ENCODE measurements at places on chromosomes 5 and 9.
A peak's percentile ranks its signal among the peaks of the same experiment; 100 is the strongest.

GRCh38 chr5:11426442-11426841, 477.8 kb downstream of the CTNND2 start:
- DNase-seq = no peak
- no peaks in the 10 kb centered on the region for H3K27me3 ChIP-seq
- no peak overlapping the region for H3K4me3 ChIP-seq
- no peak overlapping the region for H3K27ac ChIP-seq
- no peaks in the 10 kb centered on the region for H3K4me1 ChIP-seq

- H3K4me3 ChIP-seq = no peak overlapping the region
- no peaks in the 10 kb centered on the region for H3K4me1 ChIP-seq
- H3K27me3 ChIP-seq = no peaks in the 10 kb centered on the region
- no peaks in the 10 kb centered on the region for H3K36me3 ChIP-seq
- DNase-seq = no peak
Measured at GRCh38 chr5:65475895-65476294, 5.8 kb downstream of the ADAMTS6 start.

DNA sequence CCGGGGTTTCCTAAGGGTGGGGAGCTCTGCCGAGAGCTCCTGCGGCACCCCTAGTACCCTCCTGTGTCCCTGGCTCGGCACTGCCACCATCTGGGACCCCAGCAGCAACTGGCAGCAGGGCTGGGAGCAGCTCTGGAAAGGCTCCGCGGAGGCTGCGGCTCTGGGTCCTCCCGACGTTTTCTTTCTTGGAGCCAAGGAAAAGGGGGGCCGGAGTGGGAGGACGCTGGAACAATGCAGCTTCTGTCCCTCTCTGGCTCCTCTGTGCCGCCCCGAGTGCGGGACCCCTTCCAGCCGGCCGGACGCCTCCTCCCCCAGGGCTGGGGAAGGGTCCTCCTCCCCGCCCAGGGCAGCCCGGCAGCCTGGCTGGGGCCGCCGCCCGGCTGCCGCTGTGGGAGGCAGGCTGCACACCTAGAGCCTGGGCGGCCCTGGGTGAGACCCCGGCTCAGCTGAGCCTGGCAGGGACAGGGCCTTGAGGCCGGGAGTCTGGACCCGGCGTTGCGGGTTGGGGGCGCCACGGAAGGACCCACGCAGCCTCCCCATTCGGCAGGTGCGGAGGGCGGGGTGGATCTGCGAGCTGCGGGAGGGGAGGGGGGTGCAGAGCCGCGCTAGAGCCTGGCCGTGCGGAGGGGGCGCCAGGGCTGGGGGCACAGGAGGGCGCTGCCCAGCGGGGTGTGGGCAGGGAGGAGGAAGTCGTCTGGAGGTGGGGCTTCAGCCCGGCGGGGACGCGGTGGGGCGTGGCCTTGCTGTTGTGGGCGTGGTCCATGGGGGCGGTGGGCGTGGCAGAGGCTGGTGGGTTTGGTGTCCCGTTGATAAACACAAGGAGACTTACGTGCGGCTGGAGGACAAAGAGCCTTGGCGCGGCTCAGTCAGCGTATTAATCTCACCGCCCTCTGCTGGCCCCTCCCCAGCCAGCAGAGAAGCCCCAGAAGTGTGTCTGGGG, 15.1 kb downstream of the GPSM1 start:
- H3K27me3 ChIP-seq = no peaks in the 10 kb centered on the region
- peaks cover 3% of the 10 kb centered on the region for H3K36me3 ChIP-seq
- DNase-seq = peak; percentile 56
- no peak overlapping the region for H3K27ac ChIP-seq

DNA sequence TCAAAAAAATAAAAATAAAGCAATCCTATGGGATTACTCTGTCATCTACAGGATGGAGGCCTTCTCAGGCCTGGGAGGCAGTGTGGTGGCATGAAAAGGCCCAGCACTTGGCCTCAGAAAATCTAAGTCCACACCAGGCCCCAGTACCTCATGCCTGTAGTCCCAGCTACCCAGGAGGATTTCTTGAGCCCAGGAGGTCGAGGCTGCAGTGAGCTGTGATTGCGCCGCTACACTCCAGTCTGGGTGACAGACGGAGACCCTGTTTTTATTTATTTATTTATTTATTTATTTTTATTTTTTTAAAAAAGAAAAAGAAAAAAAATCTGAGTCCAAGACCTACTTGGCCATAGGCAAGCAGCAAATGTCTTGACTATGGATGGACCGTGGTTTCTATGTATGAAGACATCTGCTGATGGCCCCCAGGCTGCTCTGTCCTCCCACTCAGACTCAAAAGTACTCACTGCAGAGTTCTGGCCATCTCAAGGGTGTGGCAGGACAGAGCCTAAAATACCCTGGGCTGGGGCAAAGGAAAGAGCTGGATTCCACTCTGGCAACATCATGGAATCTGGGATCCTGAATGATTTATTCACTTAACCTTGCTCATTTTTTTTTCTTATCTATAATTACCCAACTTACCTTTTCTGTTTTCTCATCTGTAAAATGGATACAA, 55.0 kb downstream of the ARHGEF37 start:
- DNase-seq = no peak
- no peaks in the 10 kb centered on the region for H3K27me3 ChIP-seq
- no peak overlapping the region for H3K4me3 ChIP-seq
- H3K4me1 ChIP-seq = peaks cover 15% of the 10 kb centered on the region
- no peak overlapping the region for H3K27ac ChIP-seq
- no peaks in the 10 kb centered on the region for H3K36me3 ChIP-seq

DNA sequence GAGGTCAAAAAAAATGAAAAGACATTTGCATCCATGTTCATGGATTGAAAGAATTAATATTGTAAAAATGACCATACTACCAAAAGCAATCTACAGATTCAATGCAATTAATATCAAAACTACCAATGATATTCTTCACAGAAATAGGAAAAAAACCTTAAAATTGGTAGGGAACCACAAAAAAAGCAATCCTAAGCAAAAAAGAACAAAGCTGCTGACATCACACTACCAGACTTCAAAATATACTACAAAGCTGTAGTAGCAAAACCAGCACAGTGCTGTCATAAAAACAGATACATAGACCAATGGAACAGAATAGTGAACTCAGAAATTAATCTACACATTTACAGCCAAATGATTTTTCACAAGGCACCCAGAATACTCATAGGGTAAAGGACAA, 34.3 kb downstream of the RGMB start:
- no peak for DNase-seq
- peaks cover 23% of the 10 kb centered on the region for H3K36me3 ChIP-seq
- no peaks in the 10 kb centered on the region for H3K4me1 ChIP-seq
- no peaks in the 10 kb centered on the region for H3K27me3 ChIP-seq
- H3K4me3 ChIP-seq = no peak overlapping the region

GRCh38 chr5:177304392-177305119, 957 bp downstream of the PRELID1 start:
- H3K4me1 ChIP-seq = peaks cover 74% of the 10 kb centered on the region
- peaks cover 16% of the 10 kb centered on the region for H3K36me3 ChIP-seq
- H3K4me3 ChIP-seq = peak overlapping the region; percentile 89

- no peaks in the 10 kb centered on the region for H3K27me3 ChIP-seq
- DNase-seq = no peak
- no peaks in the 10 kb centered on the region for H3K4me1 ChIP-seq
- no peak overlapping the region for H3K4me3 ChIP-seq
Measured at GRCh38 chr9:106795031-106795430, 67.9 kb upstream of the ZNF462 start.

GRCh38 chr5:143036146-143036927, 266.2 kb downstream of the ARHGAP26 start:
- no peak for DNase-seq
- peaks cover 57% of the 10 kb centered on the region for H3K4me1 ChIP-seq
- peak overlapping the region; percentile 12 for H3K4me3 ChIP-seq
- H3K36me3 ChIP-seq = no peaks in the 10 kb centered on the region
- H3K27me3 ChIP-seq = no peaks in the 10 kb centered on the region
- H3K27ac ChIP-seq = peak overlapping the region; percentile 33

- H3K27me3 ChIP-seq = no peaks in the 10 kb centered on the region
- no peak overlapping the region for H3K4me3 ChIP-seq
- H3K36me3 ChIP-seq = no peaks in the 10 kb centered on the region
- H3K4me1 ChIP-seq = no peaks in the 10 kb centered on the region
Measured at GRCh38 chr5:102663749-102664530, 91.2 kb upstream of the PAM start.

DNA sequence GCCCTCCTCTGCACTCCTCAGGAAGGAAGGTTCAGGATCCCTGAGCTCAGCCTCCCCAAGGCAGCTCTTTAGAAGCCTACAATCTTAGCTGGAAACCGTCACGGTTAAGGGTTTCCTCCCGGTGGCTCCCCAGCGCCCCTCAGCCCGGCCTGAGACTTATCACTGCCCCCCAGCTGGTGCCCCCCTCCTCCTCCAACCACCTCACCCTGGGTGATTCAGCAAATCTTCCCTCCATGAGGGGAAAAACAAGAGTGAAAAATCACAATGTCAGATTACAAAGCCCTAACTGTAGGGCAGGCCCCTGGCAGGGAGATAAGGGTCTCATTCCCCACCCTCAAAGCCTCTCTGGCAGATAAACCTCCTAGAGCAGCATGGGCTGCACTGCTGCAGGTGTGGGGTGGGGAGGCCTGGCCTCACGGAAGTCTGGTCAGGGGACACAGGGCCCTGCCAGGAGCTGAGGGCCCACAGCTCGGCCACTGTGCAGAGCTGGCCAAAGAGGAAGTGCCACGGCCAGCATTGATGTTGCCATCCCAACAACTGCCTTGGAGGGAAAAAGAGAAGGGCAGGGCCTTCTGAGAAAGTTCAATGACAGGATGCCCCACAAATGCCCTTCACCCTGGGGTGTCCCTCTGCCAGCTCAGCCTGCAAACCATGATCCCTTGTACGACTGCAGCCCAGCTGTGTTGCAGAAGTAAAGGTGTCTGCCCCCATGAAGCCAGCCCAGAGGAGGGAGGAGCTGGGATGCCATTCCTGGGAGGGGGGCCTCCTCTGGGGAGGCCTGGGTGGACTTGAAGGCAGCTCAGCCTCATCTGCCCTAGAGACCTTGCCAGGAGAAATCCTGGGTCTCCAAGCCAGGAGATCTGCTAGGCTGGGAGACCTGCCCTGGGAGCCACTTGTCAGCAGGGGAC, 25.9 kb downstream of the GFI1B start:
- H3K4me1 ChIP-seq = peaks cover 15% of the 10 kb centered on the region
- H3K4me3 ChIP-seq = no peak overlapping the region
- no peaks in the 10 kb centered on the region for H3K36me3 ChIP-seq
- H3K27me3 ChIP-seq = peaks cover 71% of the 10 kb centered on the region
- H3K27ac ChIP-seq = no peak overlapping the region

DNA sequence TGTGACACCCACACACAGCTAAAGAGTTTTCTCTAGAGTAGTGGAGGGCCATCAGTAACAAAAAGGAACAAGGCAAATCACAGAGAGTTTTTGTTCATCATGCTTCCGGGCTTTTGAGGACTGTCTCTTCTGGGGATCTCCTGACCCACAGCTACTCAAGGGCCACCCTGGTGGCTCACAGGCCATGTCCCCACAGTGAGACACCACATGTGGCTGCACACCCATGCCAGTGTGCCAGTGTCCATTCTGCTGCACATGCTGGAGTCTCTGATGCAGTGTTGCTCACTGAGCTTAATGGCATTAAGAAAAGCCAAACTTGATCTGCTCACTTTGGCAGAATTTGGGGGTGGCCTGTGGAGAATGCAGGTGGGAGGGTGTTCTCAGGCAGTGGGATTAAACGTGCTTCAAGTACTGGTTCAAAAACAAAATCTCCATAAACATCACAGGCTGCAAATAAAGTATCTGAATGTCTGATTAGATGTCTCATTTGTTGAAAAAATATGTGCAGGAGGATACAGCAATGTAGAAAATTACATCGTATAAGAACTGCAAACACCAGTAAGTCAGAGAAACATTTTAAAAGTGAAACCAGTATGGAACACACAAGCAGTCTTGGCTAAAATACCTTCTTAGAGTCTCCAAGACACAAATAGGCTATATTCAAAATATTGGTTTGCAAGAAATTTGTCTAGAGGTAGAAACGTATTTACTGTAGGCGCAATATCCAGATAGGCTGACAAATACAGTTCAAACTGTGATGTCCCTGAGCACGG, 11.0 kb downstream of the FREM1 start:
- H3K4me3 ChIP-seq = no peak overlapping the region
- no peaks in the 10 kb centered on the region for H3K4me1 ChIP-seq
- no peaks in the 10 kb centered on the region for H3K27me3 ChIP-seq

- no peaks in the 10 kb centered on the region for H3K27me3 ChIP-seq
- peaks cover 6% of the 10 kb centered on the region for H3K36me3 ChIP-seq
- H3K27ac ChIP-seq = no peak overlapping the region
- DNase-seq = no peak
- H3K4me3 ChIP-seq = no peak overlapping the region
Measured at GRCh38 chr5:14787801-14788579, 83.6 kb downstream of the ANKH start.

DNA sequence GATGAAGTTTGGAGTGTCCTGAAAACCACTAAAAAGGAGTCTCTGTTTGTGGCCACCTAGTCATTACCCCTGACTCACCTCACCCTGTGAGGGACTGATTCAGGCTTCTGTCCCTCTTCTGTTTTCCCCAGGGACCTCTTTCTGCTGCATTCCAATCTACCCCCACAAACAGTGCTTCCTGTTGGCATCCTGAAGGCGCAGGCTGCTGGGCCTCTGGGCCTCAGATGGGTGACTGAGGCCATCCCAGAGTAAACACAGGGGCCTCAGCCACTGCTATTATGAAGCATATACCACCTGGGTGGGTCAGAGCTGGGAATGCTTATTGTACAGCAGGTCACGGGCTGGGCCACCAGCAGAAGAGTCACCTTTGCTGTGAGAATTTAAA, 20.0 kb downstream of the MORN5 start:
- DNase-seq = no peak
- no peak overlapping the region for H3K27ac ChIP-seq
- peaks cover 26% of the 10 kb centered on the region for H3K27me3 ChIP-seq

DNA sequence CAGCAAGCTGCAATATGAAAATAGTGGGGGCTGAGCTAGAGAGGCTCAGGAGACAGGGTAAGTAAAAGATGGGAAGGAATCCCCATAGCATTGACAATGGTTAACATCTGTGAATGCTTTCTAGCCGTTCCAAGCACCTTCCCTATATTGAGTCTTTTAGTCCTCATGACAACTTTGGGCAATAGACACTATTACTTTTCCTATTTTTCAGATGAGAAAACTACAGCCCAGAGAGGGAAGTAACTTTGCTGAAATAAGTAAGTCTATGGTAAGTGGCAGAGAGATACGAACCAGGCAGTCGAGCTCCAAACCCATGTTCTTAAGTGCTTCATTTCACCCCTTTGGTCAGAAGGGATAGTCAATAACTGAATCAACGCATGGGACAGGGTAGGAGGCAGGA, 94.5 kb downstream of the COL23A1 start:
- H3K36me3 ChIP-seq = no peaks in the 10 kb centered on the region
- H3K4me1 ChIP-seq = no peaks in the 10 kb centered on the region
- no peak overlapping the region for H3K27ac ChIP-seq
- no peak overlapping the region for H3K4me3 ChIP-seq
- peaks cover 22% of the 10 kb centered on the region for H3K27me3 ChIP-seq
